ENCODE measurements at places on chromosomes 13 and 19.

DNA sequence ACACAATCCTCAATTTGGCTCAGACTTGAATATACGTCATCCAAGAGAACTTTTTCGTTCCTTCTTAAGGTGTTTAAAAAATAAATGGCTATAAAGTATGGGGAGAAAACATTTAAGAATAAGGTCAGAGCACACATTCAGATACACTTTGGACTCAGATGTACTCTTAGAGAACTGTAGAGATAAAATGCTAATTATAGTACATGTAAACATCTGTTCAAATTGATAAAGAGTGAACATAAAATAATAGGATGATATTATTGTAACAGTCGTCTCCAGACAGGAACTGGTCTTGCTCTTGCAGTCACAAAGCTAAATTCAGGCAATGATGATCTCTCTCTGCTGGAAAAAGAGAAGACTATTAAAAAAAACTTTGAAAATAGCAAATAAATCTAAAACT, 91.4 kb downstream of the RBM26 start:
- no peak for DNase-seq

GRCh38 chr13:61148691-61149315, 266.8 kb downstream of the PCDH20 start:
- no peak for DNase-seq

GRCh38 chr13:48838193-48838973, 137.3 kb upstream of the FNDC3A start:
- DNase-seq = no peak

DNA sequence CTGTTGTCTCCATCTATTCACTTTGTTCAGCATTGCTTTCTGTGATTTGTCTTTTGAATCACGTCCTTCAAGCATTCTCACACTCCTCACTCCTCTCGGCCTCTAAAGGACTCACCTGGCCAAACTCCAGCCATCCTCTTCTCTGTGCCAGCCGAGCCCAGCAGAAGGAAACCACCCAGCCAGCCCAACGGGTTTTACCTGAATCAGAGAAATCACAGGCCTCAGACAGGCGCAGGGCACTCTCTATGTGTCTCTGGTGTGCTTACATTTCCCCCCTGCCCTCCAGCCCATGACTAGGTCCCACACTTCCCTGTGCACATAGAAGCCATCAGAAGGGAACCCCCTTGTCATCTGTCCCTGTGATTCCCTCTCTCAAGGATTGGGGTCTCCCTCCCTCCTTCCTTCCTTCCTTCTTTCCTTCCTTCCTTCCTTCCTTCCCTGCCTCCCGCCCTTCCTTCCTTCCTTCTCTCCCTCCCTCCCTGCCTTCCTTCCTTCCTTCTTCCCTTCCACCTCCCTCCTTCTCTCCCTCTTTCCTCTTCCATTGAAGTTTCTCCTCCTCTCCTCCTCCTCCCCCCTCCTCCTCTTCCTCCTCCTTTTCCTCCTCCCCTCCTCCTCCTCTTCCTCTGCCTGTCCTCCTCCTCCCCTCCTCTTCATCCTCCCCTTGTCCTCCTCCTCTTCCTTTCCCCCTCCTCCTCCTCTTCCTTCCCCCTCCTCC, 8.8 kb upstream of the ZNF541 start:
- DNase-seq = no peak

- DNase-seq = no peak
These were observed 282.8 kb upstream of the EDNRB start for GRCh38 chr13:78201411-78201810.
